ENCODE measurements at places on chromosomes 7 and 10.

- no peak for DNase-seq
Measured at GRCh38 chr10:84269162-84269561, 24.3 kb downstream of the RGR start.

GRCh38 chr7:158740657-158741293, 36.2 kb upstream of the NCAPG2 start:
- no peak for DNase-seq

DNA sequence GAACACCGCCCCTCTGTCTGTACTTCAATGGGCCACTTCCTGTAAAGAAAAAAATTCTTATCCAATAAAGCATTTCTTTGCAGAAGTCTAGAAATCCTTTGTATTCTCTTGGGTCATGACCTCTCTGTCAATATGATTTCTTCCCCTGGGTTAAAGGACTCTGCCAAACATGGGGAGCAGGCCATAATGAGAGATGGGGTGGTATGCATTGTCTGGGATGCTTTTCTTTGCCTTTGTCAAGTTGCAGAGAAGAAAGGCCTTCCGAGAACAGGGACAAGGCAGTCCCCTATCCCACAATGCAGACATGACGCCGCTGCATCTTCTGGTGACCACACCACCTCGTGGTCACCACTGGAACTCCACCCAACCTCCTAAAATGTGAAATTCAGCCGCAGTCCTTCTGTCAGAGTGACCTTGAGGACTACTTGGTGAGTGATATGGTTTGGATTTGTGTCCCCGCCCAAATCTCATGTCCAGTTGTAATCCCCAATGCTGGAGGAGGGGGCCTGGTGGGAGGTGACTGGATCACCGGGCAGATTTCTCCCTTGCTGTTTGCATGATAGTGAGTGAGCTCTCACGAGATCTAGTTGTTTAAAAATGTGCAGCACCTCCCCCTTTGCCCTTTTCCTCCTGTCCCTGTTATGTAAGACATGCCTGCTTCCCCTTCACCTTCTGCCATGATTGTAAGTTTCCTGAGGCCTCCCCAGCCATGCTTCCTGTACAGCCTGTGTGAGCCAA, 15.2 kb upstream of the FRMPD2 start:
- no peak for DNase-seq

DNA sequence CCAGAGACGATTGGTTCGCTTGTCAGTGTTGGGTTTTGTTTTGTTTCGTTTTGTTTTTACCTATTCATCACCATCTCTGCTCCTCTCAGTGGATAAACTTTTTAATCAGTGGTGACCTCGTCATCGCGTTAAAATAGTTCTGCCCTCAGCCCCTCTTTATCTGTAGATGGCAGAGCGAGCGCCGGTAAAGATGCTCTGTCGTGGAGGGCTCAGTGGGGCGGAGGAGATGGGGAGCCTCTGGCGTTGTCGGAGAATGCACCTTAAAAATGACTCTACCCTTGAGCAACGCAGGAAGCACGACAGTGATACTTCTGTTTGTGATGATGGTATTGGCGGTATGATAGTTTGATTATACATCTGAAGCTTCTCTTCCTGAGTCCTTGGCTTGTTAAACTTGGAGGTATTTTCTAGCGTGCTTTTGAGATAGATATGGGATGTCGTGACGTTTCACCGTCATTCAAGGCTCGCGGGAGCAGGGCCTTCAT, 554 bp downstream of the CSGALNACT2 start:
- DNase-seq = no peak

DNA sequence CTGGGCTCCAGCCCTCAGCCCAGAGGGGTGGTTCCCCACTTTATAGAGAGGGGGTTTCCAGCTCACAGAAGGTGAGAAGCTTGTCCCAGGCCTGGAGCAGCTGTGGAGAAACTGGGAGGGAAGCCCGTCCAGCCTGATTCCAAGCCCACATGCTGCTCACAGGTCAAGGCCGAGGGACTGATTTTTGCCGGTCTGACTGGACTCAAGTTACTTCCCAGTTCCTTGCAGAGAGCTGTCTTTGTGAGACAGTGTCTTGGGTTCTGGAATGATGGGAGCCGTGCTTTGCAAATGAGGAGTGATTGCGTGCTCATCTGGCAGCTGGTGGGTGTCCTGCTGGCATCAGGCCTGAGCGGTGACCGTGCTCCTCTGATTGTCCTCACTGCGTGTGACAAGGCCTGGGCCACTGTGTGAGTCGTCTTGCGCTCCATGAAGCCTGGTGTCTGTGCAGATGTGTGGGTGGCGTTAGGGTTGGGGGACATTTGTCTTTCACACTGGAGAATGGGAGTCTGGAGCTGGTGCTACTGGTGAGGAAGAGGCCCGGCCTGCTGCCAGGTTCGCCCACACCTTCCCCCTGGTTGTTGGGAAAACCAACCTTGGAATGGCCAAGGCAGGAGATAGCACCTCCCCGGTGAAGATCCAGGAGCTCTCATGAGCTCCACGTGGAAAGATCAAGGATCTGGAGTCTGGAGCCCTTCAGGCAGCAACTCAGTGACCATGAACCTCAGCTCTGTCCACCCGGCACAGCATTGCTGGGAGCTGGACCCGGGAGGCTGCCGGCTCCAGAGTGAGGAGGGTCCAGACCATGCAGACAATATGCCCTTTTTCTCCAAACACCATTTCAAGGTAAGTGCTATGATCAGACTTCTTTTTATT, 129.6 kb downstream of the SMURF1 start:
- no peak for DNase-seq

DNA sequence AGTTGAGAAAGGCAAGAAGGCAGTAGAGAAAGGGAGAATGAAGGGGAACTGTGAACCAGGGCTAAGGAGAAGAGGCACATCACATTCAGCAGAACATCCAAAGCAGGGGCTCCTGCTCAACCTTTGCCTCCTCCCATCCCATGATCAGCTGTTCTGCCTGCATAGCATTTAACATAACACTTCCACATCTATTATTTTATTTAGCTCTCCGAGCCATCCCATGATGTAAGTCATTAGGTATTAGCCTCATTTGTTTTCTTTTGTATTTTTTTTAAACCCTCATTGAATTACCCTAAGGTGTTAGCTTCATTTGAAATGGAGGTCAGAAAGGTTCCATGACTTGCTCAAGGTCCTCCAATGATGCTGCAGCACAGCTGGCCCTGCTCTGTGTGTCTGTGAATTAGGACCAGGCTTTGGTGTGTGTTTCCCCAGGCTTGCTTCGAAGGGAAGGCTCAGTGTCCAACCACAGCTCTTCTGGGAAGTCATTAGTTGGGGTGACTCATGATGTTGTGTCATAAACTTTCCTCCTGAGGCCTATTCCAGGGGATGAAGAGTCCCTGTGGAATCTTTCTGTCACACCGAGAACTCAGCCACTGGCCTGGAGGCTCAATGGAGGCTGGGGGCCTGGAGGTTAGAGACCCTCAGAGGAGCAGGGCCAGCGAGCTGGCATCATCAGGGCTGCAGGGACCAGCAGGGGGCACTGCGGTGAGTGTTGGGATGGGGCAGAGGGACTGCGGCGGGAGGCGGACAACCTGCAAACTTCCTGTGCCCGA, 16.5 kb downstream of the NPFFR1 start:
- no peak for DNase-seq

GRCh38 chr7:32941681-32942414, 15.4 kb upstream of the FKBP9 start:
- no peak for DNase-seq

GRCh38 chr7:112009081-112009480, 197.1 kb downstream of the DOCK4 start:
- no peak for DNase-seq

DNA sequence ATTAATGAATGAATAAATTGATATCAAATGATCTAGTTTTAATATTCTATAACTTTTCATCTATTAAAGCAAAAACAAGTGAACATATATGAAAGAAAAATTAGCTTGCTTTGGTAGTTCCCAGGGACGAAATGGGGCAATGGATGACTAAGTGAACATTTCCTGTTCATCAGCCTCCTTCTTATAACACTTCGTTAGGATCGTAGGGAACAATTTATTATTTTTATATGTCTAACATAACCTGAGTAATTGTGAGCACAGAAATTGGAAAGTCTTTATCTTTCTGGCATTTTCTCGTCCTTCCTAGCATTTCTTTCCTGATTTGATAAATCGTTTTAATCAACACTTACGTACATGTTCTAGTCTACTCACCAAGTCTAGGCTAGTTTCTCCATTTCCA, 59.1 kb upstream of the PPP1R3C start:
- DNase-seq = no peak

DNA sequence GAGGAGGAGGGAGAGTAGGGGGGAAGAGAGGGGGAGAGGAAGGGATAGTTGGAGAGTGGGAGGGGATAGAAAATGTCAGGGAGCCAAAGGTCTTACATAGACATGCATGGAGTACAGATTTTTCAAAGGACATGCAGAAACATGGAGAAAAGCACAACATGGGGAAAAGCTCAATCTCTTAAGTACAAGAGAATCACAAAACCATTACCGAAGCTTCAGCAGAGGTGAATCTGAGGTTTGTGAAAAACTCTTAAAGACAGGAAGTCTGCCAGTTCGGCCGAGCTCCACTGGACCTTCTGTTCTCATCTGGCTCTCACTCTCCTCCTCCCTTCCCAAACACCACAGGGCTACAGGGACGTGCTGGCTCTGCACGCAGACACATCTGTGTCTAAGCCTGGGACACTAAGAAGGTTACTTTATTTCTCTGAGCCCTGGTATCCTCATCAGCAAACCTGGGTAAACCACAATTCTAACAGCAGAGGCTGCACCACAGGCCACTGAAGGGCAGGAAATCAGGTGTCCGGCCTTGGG, 133.9 kb downstream of the COBL start:
- no peak for DNase-seq

DNA sequence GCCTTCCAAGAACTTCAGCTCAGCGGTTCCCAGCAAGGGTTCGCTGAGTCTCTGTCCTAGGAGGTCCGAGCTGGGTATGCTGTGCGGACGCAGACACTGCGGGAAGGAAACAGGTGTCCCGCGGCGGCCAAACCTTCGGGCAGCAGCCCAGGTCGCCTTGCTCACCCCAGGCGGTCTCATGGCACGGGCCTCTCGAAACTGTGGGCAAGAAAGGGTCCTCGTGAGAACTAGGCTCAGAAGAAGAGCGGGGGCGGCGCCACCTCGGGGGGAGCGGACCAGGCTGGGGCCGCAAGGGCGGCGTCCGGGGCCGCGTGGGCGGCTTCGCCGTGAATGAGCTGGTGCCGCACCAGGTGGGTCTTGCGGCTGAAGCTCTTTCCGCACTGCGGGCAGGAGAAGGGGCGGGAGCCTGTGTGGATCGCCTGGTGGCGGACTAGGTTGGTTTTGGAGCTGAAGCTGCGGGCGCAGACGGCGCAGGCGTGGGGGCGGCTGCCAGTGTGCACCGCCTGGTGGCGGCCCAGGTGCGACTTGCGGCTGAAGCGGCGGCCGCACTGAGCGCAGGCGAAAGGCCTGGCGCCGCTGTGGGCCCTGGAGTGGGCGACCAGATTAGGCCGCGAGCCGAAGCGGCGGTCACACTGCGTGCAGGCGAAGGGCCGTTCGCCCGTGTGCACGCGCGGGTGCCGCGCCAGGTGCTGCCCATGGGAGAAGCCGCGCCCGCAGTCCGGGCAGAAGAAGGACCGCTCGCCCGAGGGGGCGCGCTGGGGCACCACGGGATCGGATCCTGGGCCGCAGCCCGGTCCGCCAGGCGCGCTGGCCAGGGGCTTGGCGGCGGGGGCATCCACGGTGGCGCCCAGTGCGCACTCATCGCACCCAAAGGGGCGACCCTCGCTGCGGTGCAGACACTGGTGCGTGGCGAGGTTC, 8.6 kb downstream of the ZNF467 start:
- no peak for DNase-seq

DNA sequence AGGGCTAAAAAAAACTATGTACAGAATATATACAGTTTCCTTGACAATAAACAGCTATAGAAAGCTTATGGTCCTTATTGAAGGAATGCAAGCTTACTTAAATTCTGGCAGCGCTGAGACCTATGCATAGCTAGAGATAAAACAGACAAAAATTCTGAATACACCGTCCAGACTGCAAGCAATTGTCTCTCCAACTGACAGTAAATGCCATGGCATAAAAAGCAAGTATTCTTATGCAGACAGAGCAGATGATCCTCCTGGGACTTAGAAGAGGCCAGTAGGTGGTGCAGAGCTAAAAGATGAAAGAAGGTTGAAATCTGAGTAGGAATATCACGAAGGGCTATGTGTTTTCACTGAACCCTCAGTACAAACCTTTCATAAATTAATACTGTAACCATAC, 157.0 kb upstream of the CACNA2D1 start:
- no peak for DNase-seq

GRCh38 chr7:82443036-82443546, 486 bp downstream of the CACNA2D1 start:
- no peak for DNase-seq

DNA sequence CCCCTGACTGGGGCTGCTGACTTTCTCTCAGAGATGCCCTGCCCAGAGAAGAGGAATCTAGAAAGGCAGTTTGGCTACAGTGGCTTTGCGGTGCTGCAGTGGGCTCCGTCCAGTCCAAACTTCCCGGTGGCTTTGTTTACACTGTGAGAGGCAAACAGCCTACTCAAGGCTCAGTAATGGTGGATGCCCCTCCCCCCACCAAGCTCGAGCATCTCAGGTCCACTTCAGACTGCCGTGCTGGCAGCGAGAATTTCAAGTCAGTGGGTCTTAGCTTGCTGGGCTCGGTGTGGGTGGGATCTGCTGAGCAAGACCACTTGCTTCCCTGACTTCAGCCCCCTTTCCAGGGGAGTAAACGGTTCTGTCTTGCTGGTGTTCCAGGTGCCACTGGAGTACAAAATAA, 734.5 kb upstream of the LRRN3 start:
- DNase-seq = no peak

GRCh38 chr7:146961617-146962016, 845.0 kb downstream of the CNTNAP2 start:
- no peak for DNase-seq

- DNase-seq = no peak
Measured at GRCh38 chr7:55363386-55364170, 1.6 kb upstream of the LANCL2 start.

GRCh38 chr10:73207883-73208282, 39.2 kb downstream of the DNAJC9 start:
- no peak for DNase-seq

DNA sequence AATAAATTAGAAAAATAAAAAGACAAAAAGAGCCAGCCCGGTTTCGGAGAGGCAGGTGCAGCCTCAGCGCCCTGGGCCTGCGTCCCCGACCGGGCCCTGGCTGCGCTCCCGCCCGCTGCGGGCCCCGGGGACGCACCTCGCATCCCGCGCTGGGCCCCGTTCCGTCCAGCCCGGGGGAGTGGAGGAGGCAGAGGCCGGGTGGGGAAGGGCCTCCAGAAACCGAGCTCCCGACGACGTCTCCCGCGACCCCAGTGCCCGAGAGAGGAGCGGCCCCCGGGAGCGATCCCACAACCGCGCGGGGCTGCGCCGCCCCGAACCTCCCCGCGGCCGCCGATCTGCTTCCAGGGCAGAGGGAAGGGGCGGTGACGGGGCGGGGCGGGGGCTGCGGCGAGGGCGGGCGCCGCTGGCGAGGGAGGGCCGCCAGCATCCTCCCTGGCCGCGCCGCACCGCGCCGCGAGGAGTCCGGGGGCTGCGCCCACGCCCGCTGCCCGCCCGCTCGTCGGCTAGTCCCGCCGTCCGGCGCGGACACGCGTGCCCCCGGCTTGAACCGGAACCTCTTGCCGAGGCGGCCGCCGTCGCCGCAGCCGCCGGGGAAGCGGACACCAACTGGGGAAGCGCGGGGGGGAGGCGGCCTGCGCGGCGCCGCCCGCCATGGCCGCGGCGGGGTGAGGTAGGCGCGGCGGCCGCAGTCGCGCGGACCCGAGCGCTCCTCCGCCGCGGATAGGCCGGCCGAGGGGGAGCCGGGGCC, at the start of gene CCNY:
TSS of gene CCNY (plus strand) at position 426 of the 748 bp plus-strand sequence. CDS start 545 bp downstream, outside the sequence.
- DNase-seq = peak; percentile 80

GRCh38 chr10:56771343-56771742, 410.3 kb upstream of the ZWINT start:
- no peak for DNase-seq

GRCh38 chr7:108046952-108047506, 44.1 kb upstream of the LAMB1 start:
- no peak for DNase-seq

GRCh38 chr10:15113766-15114165, 16.6 kb downstream of the RPP38 start:
- DNase-seq = no peak
